Hematopoietic multipotent progenitor cell (in vitro differentiated cells): ENCODE measurements at places on chromosomes 16 and 17.
A peak's percentile ranks its signal among the peaks of the same experiment; 100 is the strongest.

- DNase-seq: no peak
Measured at GRCh38 chr17:28816540-28816939, 26.1 kb downstream of the FAM222B start.

DNA sequence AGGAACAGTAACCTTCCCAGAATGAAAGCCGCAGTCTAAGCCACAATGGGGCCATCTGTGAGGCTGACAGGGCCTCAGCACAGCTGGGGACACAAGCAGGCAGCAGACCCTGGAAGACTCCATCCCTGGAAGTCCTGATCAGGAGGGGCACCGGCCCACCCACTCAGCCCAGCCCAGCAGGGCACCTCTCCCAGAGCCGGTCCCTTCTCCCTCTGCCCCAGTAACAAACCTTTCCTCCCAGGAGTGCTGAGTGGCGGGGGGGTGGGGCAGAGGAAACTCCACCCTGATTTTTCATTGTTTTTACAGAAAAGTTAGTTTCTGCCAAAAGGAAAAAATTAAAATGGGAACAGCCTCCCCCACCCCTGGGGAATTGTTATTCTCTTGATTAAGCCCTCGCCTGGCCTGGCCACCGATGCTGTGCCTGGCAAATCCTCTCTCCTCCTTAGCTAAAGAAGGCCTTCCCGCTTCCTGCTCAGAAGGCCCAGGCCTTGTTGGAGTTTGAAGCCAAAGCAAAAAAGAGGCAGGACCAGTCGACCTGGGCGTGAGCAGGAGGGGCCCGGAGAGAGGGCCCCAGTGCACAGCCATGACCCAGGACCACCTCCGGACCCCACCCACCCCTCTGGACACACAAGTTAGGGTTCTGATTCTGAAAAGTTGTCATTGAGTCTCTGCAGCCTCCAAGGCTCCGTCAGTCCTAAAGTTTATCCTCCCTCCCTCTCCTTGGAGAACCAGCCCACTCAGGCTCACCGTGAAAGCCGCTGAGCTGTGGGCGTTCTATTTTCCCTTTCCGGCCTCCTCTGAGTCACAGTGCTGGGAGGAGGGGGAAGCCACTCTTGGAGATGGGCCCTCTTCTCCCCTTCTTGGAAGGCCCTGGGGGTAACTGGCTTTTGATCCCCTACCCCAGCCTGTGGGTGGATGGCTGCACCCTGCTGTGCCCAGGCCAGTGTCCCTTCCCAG lies 128.4 kb upstream of the TNRC6C start:
- DNase-seq: peak; percentile 34

DNA sequence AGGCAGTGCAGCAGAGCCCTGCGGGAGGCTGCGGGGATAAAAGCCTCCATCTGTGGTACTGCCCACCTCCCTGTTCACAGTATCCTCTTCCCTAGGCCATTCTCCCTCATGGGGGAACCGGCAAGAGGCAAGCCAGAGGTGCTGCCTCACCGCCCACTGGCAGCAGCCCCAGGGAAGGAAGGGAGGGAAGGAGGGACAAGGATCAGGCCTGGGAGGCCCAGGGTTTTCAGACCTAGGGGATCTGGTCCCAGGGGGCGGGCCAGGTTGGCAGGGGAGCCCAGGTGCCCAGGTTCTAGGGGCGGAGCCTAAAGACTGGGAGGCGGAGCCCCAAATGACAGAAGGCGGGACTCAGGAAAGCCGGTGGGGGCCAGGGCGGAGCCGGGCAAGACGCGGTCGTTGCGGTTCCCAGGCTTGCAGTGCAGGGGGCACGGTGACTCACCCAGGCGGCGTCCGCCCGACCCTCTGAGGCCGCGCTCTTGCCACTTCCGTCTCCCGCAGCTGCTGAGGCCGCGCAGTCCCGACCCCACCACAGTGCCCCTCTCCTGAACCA lies 3.0 kb upstream of the MTMR4 start:
- DNase-seq: no peak

GRCh38 chr17:41810659-41811548 lies 845 bp downstream of the P3H4 start:
- DNase-seq: no peak

DNA sequence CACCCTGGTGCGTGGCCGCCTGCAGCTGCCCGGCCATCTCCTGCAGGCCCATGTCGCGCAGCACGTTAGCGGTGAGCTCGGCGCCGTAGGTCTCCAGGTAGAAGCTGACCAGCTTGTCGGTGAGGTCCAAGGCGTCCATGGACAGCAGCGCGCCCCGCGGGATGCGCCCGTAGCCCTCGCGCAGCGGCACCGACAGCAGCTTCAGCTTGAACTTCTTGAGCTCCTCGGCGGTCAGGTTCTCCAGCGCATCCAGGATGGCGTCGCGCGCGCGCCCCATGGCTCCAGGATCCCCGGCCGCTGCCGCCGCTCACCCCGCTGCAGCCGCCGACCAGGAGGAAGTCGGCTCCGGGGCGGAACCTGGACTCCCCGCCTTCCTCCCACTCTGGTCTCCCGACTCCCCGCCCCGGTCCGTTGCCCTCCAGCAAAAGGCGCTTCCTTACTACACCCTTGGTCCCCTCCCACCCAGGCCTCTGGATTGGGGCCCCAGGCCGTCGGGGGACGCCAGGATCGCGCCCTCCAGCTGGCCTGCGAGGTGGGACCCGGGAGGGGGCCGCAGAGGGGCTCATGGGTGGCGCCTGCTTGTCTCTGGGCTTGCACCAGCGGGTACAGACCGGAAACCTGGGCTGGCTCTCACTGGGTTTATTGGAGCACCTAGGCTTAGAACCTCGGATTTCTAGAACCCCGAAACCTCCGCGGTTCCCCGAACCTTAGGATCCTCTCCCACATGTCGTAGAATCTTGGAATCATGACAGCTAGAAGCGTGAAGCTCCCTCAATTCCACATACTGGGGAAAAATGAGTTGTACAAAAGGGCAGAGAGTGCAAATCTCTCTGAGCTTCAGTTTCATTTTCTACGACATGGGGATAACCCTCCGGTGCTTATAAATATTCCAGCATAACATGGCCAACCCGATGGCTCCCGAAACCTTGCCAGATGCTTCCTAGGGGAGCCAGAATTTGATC lies at the start of gene PYCARD:
TSS of gene PYCARD (minus strand) at position 347 of the 962 bp plus-strand sequence. CDS start at position 277, 70 bp downstream.
- DNase-seq: no peak

- DNase-seq: peak; percentile 28
Measured at GRCh38 chr16:88994695-88995094, 17.7 kb upstream of the CBFA2T3 start.

- DNase-seq: no peak
Measured at GRCh38 chr16:6846452-6846851, 486.2 kb upstream of the RBFOX1 start.

GRCh38 chr17:13055131-13055530 lies 37.3 kb upstream of the ELAC2 start:
- no peak for DNase-seq

- DNase-seq: no peak
Measured at GRCh38 chr17:17493249-17493985, 2.8 kb downstream of the RASD1 start.

DNA sequence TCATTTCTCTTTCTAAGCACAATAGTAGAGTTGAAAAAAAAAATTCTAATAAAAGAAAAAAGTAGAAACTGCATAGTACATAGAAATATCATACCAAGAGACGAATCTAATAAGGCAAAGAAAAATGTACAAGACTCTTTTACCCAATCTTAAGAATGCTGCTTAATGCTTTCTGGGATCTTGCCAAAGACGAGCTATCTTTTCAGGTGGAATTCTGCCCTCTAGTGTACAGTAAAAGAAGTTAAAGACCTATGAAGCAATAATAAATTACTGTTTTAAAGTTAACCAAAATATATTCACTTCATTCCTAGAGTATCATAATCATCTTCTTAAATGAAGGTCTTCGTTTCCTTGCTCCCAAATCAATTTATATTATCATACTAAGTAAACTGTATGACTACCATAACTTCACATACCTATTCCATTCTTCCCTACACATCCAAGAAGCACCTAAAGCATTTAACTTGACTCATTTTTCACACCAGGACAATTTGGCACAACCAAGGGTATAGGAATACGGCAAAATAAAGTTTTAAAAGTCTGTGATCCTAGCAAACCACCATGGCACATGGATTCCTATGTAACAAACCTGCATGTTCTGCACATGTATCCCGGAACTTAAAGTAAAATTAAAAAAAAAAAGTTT lies 47.7 kb downstream of the CFDP1 start:
- peak; percentile 94 for DNase-seq

GRCh38 chr17:7720125-7720524 lies 2.6 kb downstream of the DNAH2 start:
- DNase-seq: no peak

- DNase-seq: no peak
Measured at GRCh38 chr16:53111078-53111791, 56.4 kb downstream of the CHD9 start.

GRCh38 chr16:57809276-57810196 lies 7.2 kb upstream of the KIFC3 start:
- DNase-seq: no peak

DNA sequence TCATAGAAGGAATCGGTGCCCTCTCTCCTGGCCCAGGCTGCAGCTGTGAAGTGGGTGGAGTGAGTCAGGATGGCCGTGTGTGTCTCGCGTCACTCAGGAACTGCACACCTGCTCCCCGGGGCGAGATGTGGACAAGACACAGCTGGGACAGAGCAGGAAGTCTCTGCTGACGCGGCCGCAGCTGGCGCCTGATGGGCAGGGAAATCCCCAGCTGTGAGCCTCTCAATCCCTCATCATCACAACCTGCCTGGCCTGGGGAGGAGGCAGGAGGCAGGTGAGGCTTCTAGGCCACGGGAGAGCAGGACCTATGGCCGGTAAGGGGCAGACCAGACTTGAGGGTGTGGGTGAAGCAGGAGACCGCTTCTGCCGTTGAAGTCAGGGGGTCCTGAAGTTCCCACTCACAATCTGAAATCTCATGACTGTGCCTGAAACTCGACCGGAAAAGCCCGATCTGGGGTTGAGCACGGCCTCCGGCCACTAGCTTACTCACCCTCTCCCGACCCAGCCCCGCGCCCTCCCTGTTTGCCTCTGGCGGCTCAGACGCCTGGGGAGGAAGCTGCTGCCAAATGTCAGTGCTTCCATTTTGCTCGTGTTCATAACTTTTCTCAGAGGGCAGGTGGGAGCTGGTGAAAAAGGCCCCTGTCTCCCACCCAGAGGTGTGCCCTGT lies 1.1 kb upstream of the TRPV3 start:
- peak; percentile 30 for DNase-seq

GRCh38 chr16:15575293-15576049 lies 67.5 kb downstream of the MARF1 start:
- DNase-seq: no peak

- DNase-seq: no peak
Measured at GRCh38 chr16:28878083-28878926, at the start of gene ATP2A1. ATP2A1 (plus strand) TSS chr16:28878488; CDS start chr16:28878672, 184 bp downstream.

DNA sequence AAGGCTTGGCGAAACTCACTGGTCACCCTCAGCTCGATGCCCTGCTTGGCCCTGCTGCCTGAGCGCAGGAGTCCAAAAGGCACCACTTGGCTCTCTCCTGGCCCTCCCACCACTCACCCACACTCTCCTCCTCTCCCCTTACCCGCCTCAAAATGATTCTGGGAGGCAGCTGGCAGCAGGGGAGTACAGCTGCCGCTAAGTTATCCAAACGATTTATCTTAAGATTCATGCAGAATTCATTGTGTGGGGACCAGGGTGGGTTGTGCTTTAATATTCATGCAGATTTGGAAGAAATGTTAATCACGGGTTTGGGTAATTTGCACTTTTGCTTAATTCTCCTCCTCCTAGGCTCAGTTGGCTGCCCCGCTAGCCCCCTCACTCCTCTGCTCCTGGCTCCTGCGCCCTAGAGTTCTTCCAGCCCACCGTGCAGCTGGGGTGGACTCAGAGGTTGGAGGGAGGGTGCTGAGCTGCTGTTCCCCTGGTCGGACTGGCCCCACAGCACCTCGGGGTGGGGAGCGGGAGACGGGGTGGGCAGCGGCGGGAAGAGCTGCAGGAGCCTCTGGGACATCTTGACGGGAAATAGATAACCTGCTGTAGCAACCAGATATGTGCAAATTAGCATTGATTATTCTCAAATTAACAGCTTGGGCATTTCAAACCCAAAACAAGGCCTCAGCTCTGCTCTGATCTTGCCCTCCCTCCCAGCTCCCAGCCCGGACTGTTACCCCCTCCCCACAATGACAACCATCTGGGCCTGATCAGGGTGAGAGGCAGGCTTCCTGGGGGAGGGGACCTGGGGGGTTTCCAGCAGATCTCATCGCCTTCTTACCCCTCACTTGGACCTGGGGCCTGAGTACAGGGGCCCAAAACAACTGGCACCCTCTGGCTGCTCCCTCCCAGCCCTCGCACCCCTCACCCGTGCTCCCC lies 122.6 kb upstream of the RPL38 start:
- DNase-seq: no peak

GRCh38 chr17:26782153-26782552 lies 511.8 kb upstream of the WSB1 start:
- DNase-seq: no peak
